Activated gamma-delta T cell (primary cell): ENCODE measurements at places on chromosomes 13 and 19.

- no peak for DNase-seq
Measured at GRCh38 chr13:81480634-81481033, 1139.7 kb upstream of the SPRY2 start.

DNA sequence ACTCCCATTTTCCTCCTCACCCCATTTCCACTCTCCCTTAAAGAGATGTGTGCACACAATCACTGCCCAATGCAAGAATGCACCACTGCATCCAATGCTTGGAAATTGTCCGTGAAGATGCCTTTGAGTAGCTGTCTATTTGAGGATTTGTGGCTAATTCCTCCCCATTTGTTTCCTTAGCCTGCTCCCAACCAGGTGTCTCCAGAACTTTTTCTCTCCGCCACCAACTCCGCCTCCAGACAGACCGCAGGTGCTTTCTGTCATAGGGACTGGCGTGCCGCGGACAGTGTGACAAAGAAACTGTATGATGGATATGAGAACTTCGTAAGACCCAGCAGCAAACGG lies 461 bp upstream of the TM9SF2 start:
- DNase-seq, result no peak

DNA sequence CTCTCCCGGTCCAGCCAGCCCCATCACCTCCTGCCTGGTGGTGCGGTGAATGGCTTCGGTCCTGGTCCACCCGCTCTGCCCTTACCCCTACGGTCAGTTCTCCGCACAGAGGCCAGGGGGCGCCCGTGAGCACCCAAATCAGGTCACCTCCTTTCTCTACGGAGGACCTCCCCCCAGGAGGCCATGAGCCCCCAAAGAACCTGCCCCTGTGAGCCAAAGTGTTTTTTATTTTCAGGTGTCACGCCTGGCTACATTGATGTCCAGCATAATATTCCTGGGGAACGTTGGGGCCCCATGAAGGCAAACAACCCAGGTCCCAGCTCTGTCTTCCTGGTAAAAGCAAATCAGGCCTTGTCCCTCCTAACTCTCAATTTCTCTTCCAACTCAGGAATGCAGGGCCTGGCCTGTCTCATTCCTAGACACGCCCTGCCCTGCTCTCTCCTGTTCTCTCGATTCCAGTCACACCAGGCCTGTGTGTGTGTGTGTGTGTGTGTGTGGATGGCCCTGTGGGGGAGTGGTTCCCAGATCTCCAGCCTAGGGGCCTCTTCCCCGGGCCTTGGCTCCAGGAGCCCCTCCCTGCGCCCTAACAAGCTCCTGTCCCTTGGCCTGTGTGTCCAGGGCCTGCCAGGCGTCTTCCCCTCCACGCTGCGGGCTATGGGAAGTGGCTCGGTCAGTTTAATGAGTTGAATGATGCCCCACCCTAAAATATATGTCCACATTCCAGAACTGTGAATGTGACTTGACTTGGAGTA lies 9.7 kb upstream of the GIPC1 start:
- peak; percentile 39 for DNase-seq

- DNase-seq, result no peak
Measured at GRCh38 chr13:99961636-99962035, 9.9 kb downstream of the ZIC5 start.

GRCh38 chr19:8150178-8150865 lies 930 bp upstream of the FBN3 start:
- DNase-seq, result no peak

- DNase-seq, result no peak
Measured at GRCh38 chr13:50401721-50402465, 386.6 kb downstream of the KCNRG start.

DNA sequence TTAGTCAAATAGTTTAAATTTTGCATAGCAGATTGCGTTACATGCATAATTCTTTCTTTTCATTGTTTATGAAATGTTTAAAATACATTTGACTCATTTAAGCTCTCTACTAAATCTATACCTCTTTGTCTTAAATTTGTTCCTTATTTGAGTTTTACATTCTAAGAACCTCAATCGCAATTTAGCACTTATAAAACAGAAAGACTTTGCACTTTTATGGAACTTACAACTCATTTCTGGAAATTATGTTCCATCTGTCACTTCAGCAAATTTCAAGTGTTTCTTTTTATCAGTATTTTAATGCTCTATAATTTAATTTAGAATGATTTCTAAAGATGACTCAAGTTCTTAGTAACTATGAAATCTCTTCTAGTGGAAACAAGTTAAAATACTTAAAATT lies 1505.8 kb upstream of the SPRY2 start:
- DNase-seq, result no peak

DNA sequence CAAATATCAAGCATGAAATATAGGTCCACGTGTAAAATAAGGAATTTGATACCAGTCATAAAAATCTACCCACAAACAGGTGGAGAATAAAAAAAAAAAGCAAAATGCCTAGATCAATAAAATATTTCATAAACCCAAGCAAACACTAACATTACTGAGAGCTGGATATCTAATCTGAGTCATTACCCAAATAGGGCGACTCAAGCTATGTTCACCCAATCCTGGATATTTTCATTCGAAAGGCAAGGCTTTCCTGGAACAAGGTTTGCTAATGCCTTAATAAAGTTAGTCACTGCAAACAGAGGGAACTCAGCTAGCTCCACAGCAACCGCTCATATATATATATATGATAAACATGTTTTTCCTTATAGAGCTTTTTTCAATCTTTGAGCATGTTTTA lies 33.5 kb upstream of the TM9SF2 start:
- no peak for DNase-seq

- DNase-seq, result no peak
Measured at GRCh38 chr13:110405597-110406450, 98.7 kb downstream of the COL4A2 start.

GRCh38 chr13:109787135-109787954 lies 962 bp upstream of the IRS2 start:
- peak; percentile 22 for DNase-seq

DNA sequence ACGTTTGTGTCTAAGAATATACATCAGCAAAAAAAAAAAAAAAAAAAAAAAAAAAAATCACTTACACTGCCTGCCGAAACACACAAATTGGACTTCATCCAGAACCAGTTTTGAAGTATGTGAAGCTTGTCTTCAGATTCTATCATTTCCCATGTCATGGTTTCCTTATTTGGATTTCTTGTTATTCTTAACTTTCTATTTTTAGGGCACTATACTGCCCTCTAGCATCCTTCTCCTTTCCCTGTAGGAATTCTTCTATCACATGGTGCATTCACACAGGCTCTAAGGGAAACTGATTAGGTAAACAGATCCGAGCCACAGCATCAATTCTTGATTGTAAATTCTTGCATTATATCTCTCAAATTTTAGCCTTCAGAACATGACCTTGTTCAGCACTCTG lies 1507.5 kb downstream of the OLFM4 start:
- DNase-seq, result no peak

- no peak for DNase-seq
Measured at GRCh38 chr19:2863816-2864215, 3.3 kb upstream of the ZNF556 start.

DNA sequence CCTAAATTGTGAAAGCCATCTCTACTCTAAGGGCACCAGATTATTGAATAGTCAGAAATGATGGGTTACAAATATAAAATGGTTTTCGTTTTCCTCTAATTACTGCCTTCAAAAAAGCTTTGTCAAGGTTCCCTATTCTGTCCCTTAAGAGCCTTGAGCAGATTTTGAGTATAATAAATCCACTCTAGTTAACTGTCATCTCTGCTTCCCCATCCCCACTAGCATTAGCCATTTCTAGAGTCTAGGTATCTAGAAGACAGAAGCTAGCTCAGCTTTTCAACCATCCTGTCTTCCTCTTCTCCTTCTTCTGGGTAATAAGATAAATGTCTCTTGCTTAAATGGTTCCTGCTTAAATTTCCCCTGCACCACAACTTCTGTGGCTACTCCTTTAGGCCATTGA lies 290.4 kb downstream of the DACH1 start:
- no peak for DNase-seq

DNA sequence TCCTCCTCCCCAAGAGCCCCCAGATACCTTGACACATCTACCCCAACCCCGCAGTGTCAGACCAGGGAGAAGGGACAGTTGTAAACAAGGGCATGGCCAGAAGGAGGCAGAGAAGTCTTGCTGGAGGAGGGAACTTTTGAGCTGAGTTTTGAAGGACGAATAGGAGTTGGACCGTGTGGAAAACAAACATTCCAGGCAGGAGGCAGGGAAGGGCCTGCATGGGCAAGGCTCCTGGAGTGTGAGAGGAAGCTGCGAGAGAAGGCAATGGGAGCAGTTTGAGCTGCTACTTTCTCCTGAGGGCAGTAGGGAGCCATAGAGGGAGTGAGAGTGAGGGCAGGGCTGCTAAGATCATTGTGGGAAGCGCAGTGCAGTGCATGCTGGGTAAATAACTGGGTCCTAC lies 23.3 kb downstream of the IL12RB1 start:
- DNase-seq, result no peak

GRCh38 chr13:37109051-37109678 lies 3.7 kb upstream of the CSNK1A1L start:
- no peak for DNase-seq
